Nephron progenitor cell (in vitro differentiated cells): ENCODE measurements at places on chromosomes 3 and 15.

DNA sequence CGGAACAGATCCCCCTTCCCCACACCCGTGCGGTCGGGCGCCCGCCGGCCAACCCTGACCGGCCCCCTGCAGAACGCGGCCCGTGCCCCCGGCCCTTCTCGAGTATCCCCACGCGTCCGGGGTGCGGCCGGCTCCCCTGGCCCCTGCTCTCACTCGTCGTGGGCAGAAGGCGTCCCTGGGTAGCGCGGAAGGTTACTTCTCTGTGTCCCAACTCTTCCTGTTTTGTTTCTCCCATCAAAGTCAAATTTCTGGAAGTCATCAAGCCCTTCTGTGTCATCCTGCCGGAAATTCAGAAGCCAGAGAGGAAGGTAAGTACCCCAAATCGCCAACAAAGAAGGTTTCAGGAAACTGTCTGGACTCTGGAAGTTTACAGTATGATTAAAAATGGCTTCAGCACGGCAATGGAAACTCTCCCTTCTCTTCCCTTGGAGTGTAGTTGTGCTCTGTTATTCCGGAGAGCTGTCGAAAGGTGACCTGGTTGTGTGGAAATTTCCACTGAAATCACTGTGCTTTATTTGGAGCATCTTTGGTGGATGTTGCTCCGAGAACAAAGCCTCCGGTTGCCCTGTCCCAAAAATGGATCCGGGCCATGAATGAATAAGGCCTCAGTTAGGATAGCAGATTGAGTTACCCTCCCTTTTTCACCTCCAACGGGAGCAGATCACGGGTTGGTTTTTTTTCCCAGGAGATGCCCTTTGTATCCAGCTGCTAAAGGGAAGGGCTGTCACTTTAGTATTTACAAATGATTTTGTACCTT is 536 bp downstream of the SEC61A1 start:
- DNase-seq = no peak

- DNase-seq = no peak
These were observed 8.9 kb upstream of the BUB1B start for GRCh38 chr15:40151991-40152390.

- DNase-seq = no peak
These were observed 232.6 kb downstream of the GAP43 start for GRCh38 chr3:115855911-115856310.

- DNase-seq = no peak
These were observed 113.6 kb upstream of the ROBO1 start for GRCh38 chr3:79881431-79881830.

DNA sequence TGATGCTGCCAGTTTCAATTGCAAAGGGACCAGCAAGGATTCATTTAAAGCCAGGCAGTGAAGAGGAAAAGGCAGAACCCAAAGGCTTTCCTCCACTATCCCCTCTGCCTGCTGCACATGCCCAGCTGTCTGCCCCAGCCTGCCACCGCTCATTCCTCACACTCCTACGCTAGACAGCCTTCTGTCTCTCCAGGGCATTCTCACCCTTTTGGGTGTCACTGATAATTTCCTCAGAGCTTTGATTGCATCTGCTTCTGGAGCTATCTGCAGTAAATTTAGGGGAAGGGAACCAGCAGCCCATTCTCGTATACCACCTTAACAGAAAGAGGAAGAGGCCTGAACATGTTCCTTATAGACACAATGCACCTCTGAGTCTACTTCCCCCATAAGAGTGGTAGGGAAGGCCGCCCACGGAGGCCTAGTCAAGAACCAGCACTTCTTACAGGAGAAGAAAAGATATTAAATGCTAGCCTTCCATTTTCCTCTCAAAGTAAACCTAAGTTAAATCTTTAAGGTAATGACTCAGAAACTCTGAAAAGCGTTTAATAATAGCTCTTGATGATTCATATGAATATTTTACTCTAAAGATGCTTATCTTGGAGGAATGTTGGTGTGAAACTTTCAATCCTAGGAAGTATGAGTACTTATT is 20.9 kb downstream of the NUDT16 start:
- DNase-seq = no peak
